ENCODE measurements at places on chromosomes 16 and 17.

GRCh38 chr17:76076765-76077583, 2.0 kb upstream of the ZACN start:
- no peak for DNase-seq

- DNase-seq: peak; percentile 62
Measured at GRCh38 chr16:85564277-85565051, 48.7 kb upstream of the GSE1 start.

GRCh38 chr16:1103636-1103980, 7.6 kb upstream of the C1QTNF8 start:
- DNase-seq: no peak

DNA sequence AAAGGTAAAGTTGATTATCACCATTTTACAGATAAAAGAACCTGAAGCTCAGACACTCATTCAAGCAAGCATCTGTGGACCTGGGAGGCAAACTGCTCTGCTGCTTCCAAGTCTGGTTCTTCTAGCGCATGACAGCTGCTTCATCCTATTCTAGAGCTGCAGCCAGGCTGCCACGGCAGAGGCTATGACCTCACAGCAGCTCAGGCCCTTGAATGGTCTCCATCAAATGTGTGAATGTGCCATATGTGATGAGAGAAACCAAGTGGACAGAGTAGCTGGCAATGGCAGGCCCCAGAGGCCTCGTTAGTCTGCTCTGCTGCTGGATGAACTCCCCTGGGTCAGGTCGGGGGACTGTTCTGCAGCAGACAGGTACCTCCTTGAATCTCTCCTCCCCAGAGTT, 30.7 kb upstream of the FOXJ1 start:
- DNase-seq: no peak

GRCh38 chr16:8900343-8900742, 18.2 kb downstream of the LITAFD start:
- DNase-seq: no peak

GRCh38 chr16:47592232-47592631, 131.1 kb downstream of the PHKB start:
- DNase-seq: no peak

DNA sequence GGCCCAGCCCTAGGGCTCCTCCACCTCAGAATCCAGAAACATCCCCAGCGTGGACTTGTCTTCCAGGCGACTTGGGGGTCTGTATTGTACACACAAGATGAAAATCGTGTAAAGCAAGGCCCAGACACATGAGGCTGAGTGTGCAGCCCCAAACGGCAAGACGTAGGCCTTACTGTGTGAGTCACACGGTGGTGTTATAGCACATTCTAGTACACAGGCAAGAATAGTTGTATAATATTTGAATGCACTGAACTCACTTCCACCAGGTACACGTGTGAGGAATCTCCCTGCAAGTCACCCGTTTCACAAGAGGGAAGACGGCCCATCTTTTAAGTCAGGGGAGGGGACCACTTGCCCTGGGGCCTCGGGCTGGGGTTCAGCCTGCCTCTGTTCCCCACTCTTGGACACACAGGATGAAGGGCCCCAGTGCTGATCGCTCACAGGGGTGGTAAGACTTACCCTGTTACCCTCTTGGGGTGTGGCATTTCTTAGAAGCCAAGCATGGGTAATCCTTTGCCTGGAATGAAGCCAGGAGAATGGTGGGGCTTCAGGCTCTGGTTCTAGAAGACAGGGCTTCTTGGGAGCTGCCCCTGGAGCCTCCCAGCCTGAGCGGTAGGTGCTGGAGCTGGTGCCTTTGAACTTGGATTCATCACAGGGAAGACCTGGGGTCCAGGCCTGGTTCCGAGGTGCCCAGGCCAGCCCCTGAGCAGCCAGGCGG, 71.3 kb downstream of the SREBF1 start:
- peak; percentile 87 for DNase-seq

DNA sequence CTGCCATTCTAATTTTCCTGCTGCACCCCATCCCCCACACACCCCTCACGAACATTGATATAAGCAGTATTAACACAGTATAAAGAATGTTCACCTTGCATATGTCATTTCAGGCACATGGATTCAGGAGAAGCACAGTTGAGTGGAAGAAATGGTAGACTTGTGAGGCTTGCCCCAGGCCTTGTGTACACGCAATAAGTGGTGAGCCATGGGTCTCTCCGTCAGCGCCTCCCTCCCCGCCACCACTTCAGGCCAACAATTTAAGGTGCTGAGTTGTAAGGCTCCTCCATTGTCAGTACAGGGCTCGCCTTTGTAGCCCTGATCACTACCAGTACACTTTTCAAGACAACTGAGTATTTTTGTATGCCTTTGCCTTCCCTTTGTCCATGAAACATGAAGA, 12.2 kb upstream of the CLEC18C start:
- no peak for DNase-seq

DNA sequence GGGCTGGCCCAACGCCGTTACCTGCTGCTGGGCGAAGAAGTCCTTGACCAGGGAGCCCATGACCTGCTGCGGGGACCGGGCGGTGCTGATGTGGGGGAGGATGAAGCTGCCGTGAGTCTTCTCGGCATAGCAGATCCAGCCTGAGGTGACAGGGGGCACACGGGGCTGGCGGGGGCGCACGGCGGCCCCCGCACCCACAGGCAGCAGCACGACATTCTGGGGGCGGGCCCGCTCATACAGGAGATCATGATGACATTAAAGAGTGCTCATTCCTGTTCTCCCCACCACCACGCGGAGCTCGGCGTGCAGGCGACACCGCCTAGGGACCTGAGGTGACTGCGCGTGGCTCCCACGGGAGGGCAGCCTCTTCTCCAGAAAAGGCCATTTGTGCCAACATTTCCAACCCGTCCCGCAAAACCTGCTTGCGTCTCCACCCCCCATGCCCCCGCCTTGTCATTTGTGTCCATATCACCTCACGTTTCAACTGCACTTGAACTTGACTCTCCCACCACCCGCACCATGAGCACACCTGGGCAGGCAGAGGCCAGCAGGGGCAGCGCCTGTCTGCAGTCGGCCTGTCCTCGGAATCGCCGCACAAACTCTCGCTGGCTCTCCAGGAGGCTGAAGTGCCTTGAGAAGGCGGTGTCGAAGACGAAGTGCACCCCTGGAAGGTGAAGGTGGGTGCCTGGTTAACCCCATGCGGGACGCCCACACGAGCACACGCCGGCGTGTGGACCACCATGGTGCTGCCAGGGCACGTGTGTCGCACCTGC, 6.4 kb downstream of the CIAO3 start:
- no peak for DNase-seq
